ENCODE measurements at places on chromosomes 12 and 14.

DNA sequence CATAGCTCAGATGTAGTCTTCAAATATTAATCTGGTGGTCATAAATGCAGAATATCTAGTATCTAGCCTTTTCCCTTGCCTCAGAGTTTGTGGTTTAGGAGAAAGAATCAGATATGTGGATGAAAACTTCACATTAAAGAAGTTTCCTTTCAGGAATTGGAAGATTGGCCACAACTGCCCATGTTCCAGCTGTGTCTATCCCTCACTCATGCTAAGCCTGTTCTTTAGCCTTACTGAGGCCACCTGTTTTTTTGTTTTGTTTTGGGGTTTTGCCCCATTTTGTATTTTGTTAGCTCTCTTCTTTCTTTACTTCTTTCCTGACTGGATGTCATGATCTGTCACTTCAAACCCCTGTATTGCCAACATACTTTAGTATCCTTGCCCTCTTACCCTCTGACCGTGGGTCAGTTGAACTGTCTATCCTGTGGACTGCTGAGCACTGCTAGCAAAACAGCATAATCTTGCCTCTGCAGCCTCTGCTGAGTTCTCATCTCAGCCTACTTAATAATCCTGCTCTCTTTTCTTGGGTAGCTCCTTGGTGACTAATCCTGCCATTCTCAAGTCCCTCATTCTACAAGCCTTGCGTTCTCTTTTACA lies 22.0 kb upstream of the CCT2 start:
- DNase-seq = no peak

GRCh38 chr12:31651893-31652521 lies 7.5 kb upstream of the ETFBKMT start:
- no peak for DNase-seq

DNA sequence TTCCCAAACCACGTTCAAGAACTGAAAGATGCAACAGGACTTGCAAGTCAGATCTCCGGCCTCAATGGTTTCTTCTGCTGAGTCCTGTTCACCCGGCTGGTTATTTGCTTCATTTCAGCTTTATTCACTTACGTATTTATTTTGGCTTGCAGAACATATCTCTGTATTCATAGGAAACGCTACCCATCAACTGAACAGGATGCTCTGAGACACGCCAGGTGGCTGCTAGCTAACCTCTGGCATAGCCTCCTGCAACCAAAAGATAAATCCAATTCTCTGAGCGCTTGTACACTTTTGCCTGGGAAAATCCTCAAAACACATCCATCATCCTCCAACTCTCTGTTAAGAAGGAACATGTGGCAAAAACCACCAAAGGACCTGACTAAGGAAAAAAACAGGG lies 17.3 kb downstream of the MAP3K9 start:
- no peak for DNase-seq

- peak; percentile 72 for DNase-seq
These were observed 159.8 kb upstream of the DAAM1 start for GRCh38 chr14:59028476-59029202.

GRCh38 chr14:51848120-51848519 lies 12.3 kb upstream of the GNG2 start:
- DNase-seq = no peak

GRCh38 chr12:76556368-76556767 lies 3.2 kb downstream of the OSBPL8 start:
- no peak for DNase-seq
